ENCODE measurements at places on chromosomes 11 and 22.
A peak's percentile ranks its signal among the peaks of the same experiment; 100 is the strongest.

DNA sequence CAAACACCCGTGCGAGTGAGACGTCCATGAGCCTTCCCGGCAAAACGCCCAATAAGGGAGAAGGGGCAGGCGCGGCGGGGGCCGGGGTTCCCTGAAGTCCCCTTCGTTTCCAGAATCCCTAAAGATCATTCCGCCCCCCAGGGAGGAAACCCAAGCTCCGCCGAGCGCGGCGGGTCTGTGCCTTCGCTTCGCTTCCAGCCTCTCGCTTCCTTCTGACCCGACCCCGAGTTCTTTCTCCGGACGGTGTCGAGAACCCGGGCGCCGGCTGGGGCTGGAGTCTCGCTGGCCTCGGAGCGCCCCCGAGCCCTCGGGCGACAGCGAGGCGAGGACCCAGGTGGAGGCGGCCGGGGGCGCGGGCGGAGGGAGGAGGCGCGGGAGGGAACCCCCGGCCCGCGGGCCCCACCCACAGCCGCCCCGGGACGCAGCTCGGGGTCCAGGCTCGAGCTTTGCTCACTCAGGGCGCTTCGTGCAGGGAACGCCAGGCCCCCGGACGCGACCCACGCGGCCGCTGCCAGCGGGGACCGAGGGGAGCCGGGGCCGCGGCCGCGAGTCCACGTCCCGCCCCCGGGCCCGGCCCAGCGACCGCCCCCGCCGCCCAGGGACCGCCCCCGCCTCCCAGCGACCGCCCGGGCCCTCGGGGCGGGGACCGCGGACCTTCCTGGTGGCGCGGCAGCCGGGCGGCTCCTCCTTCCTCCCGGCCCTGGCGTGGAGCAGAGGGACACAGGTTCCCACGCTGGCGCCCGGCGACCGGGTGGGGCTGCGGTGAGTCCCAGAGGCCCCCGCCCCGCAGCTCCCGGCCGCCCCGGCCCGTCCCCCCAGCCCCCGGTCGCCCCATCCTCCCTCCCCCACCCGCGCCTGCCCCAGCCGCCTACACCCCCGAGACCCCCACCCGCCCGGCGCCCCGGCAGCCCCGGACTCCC, at the start of gene PGGHG:
Gene PGGHG, plus strand, starts transcription at position 649 of the 920 bp plus-strand sequence. CDS start 691 bp downstream, outside the sequence.
- DNase-seq: peak; percentile 73

DNA sequence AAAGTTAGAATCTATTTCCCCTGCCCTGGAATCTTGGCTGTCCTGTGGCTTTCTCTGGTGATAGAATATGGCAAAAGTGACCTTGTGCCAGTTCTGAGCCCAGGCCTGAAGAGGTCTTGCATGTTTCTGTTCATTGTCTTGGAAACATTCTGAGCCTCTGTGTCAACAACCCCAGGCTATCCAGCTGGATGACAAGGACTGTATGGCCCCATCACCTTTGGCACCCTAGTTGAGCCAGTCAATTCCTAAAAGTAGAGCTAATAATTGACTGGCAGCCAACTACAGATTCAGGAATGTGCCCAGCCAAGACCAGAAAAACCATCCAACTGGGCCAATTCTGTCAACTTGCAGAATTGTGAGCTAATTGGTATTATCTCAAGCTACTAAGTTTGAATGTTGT, 514.1 kb upstream of the LARGE1 start:
- DNase-seq: no peak

DNA sequence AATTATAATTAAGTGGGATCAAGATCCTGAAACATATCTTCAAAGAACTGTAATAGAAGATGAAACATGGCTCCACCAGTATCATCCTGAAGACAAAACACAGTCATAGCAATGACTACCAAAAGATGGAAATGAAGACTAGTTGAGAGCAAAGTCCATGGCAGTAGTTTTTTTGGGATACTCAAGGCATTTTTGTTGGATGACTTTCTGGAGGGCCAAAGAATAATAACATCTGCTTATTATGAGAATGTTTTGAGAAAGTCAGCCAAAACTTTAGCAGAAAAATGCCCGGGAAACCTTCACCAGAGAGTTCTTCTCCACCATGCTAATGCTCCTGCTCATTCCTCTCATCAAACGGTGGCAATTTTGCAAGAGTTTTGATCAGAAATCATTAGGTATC, 809.4 kb upstream of the RAG2 start:
- DNase-seq: no peak

DNA sequence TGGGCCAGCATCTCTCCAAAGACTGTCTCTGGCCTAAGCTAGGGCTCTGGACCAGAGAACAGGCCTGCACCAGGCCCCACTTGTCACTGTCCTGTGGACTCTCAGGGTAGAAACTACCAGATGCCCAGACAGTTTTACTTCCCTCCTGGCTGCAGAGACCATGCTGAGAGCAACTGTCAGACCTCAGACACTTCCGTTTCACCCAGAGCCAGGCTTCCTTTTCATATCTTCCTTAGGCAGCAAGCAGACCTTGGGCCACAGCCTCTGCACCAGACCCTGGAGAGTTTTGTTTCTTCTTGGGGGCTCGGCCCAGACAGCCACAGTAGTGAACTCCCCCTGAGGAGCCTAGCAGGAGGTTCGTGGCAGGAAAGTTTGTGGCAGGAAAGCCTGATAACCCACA, 12.1 kb upstream of the FCHSD2 start:
- no peak for DNase-seq

- peak; percentile 73 for DNase-seq
These were observed 104.8 kb downstream of the LDLRAD3 start for GRCh38 chr11:36048496-36049247.

- peak; percentile 39 for DNase-seq
These were observed 65.2 kb downstream of the ALX4 start for GRCh38 chr11:44244639-44245310.

DNA sequence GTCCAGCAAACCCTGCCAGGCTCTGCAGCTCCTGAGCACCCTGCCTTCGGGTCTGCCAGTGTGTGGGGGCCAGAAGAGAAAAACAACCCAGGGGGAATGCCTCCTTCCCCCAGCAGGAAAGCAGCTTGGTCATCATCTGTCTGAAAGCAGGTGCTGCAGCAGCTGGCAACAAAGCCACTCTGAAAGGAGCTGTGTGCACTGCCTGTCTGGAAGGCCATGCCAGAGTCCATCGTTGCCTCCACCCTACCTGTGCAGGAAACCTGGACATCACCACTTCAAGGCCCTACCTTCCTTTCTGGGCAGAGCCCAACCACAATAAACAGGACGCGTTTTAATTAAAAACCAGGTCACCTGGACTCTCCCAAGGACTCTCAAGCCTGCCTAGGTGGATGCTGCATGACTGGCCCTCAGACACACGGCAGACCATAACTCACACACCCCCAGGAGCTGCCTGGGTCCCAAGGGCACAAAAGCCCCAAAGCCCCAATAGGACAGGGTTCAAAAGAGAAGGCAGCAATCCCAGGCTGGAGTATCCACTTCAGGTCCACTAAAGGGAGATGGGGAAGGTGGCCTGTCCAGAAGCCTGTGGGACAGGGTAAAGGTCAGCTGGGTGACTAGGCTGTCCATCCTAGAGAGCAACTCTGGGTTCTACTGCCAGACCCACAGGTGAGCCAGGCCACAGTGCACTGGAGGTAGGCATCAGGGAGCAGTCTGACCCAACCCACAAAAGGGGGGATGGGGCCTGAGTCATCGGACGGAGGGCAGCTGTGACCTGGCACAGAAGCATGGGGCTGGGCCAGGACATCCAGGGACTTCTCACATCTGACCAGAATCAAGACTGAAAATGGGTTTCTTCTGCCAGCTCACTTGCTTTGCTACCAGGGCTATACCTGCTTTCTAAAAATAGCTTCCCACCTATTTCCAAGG, 6.1 kb downstream of the GNB1L start:
- no peak for DNase-seq

GRCh38 chr11:123454060-123454651, 24.1 kb downstream of the GRAMD1B start:
- DNase-seq: peak; percentile 46

DNA sequence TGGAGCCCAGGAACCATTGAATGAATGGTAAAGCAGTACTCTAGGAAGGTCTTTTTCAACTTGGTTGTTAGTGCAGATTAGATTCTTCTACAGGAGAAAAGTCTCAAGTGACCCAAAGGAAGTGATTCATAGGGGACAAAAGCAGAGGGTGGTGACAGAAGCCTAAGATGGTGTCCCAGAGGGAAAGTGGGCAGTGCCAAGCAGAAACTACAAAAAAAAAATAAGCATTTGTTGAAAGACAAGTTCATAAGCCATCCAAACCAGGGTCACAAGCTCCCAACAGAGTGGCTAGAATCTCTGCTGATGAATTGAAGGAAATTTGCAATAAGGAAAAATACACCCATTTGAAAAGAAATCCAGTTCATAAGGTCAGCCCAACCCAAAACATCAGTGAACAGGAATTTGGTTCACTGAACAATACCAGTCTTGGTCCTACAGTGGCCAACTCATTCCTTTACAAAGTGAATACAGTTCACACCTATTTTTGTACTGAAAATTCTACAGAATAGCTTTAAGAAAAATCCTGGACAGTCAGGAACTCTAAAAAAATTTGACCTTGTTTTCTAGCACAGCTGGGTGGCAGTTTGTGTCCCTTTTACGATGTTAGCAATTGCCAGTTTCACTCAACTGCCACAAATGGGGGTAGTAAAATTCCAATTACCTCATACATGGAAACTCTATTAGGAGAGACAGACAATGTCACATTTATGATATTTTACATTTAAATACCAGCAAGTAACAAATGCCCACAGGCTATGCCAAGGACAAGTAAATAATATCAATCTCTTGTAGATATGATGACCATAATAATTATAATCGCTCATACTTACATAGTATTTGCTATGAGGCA, 21.6 kb upstream of the NUP160 start:
- DNase-seq: no peak

DNA sequence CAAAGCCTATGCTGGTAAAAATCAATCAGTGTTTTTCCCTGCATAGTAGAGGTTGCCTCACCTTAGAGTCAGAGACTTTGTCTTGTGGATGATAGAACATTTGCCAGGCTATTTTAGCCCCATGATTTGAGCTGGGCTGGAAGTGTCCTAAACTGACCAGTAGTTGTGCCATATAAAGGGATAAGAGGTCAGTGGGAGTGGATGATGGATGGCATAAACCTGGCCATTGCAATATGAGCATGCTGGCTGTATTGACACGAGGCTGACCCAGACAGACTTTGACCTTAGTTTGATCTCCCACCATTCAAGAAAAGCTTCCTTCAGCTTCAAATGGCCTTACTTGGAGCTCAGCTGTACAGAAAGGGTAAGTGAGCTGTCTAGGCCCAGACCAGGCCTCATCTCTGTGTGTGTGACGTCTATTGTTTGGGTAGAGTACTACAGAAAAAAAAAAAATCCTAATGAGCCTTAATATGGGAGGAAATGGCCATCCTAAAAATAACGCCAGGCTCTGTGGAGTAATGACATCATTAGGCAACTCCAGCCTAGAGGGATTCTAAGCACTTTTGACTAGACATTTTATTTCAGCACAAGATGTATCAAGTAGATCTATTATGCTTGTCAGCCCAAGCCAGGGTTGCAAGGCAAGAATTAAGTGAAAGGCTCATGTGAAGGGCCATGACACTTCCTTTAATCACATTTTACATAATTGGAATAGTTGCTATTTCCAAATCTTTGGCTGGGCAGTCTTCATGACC, 51.3 kb upstream of the CADM1 start:
- no peak for DNase-seq

GRCh38 chr22:49749227-49749626, 78.4 kb downstream of the BRD1 start:
- DNase-seq: no peak

GRCh38 chr11:30586251-30587144, at the start of gene MPPED2:
TSS of gene MPPED2 (minus strand) at chr11:30586353. CDS start at chr11:30580373, 5,980 bp downstream.
- DNase-seq: peak; percentile 51

DNA sequence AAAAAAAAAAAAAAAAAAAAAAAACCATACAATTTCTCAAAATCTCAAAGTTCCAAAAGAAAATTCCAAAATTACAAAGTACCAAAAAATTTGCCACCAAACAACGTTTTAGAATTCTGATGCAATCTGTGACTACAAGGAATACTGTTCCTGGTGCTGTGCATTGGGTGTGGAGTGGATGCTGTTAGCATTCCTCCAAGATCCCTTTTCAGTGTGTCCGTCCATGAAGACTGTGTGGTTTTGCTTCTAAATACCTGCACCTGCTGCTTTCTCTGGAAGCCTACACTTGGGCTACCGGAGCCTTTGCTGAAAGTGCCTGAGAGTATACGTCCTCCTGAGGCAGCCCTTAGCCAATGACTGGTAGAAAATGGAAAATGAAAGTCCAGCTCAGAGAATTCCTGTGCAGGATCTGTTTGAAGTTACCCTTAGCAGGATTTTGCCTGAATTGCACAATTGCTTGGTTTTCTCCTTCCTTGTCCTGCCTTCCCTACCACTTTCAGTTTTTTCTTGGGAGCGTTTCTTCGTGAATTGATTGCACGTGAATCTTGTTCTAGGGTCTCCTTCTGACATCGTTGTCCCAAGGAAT, 140.8 kb downstream of the TRPC6 start:
- DNase-seq: no peak

DNA sequence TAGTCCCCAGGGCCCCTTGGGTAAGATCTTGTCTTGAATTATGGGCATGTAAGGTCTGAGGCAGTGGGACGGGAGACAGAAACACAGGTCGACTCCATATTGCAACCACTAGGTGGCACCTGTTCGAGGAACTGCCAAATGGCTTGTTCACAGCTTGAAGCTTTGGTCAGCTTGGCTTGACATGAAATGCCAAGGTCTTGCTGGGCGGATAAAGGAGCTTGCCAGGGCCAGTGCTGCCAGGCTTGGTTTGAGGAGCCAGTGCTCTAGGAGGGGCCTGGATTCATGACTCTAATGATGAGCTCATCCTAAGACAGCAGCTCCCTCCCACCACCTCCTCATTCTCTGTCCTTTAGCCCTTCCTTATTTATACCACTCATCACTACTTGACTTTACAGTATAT, 11.9 kb upstream of the NRIP3 start:
- DNase-seq: peak; percentile 85

DNA sequence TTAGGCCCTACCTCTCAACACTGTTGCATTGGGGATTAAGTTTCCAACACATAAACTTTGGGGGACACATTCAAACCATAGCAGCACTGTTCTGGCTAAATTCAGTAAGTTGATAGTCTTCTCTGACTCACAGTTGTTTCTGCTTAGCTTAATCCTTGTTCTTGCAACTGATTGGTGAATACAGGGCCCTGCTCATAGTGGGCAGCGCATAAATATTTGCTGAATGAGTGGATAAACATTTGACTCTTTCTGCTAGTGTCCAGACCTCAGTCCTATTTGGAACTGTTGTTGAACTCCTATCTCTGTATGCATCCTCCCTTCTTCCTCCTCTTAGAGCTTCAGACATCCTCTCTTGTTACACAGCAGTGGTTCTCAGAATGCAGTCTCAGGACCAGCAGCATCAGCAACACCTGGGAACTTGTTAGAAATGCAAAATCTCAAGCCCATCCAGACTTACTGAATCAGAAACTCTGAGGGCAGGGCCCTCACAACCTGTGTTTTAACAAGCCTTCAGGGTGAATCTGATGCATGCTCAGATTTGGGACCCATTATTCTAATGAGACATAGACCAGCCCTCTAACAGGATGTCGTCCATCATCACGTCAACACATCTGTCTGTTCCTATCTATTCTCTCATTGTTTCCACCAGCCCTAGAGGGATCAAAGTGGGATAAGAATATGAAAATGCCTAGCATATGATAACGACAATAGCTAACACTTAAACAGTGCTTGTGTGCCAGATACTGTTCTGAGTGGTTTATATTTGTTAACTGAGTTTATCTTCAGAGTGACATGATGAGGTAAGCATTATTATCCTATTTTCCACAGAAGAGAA, 22.3 kb downstream of the SPON1 start:
- peak; percentile 49 for DNase-seq
